ENCODE measurements at places on chromosomes 1 and 21. TPM values are rescaled to one million over a fixed set of nuclear protein-coding genes. Genes with fewer than 3 reads are reported as not detected.

Gene LAPTM5
- total RNA-seq: 0.28 TPM

Gene PRRC2C
- 68.7 TPM for total RNA-seq

Gene MAN1C1
- total RNA-seq: 19.5 TPM

Gene SAMSN1
- total RNA-seq: 0.90 TPM

Gene RXFP4
- total RNA-seq: not detected

Gene NOTCH2
- 60.4 TPM for total RNA-seq

Gene VTCN1
- total RNA-seq: not detected

Gene PCAT6
- total RNA-seq: 7.4 TPM

Gene PRDM16
- 1.1 TPM for total RNA-seq

DNA sequence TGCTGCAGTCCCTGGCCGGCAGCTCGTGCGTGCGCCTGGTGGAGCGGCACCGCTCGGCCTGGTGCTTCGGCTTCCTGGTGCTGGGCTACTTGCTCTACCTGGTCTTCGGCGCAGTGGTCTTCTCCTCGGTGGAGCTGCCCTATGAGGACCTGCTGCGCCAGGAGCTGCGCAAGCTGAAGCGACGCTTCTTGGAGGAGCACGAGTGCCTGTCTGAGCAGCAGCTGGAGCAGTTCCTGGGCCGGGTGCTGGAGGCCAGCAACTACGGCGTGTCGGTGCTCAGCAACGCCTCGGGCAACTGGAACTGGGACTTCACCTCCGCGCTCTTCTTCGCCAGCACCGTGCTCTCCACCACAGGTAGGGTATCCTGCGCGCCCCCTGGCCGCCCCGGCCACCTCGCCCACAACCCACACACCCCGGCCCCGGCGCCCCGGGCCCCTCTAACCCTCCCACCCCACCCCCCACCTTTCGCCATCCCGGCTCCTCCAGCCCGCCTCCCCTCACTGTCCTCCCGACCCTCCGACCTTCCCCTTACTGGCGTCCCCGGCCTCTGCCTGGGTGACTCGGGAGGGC lies 352 bp downstream of the KCNK1 start:
- DNase-seq: peak; percentile 74

DNA sequence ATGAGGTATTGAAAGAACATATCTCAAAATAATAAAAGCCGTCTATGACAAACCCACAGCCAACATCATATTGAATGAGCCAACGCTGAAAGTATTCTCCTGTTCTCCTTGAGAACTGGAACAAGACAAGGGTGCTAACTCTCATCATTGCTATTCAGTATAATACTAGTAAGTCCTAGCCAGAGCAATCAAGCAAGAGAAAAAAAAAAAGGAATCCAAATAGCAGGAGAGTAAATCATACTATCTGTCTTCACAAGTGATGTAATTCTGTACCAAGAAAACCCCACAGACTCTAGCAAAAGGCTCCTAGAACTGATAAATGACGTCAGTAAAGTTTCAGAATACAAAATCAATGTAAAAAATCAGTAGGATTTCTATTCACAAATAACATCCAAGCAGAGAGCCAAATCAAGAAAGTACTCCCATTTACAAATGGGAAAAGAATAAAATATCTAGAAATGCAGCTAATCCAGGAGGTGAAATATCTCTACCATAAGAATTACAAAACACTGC lies 1632.8 kb downstream of the NCAM2 start:
- no peak for DNase-seq

- DNase-seq: no peak
Measured at GRCh38 chr1:236023926-236024565, 40.8 kb downstream of the NID1 start.

GRCh38 chr1:205927676-205928075 lies 15.6 kb downstream of the SLC26A9 start:
- no peak for DNase-seq

- DNase-seq: no peak
Measured at GRCh38 chr1:170536924-170537551, 5.1 kb downstream of the GORAB start.

DNA sequence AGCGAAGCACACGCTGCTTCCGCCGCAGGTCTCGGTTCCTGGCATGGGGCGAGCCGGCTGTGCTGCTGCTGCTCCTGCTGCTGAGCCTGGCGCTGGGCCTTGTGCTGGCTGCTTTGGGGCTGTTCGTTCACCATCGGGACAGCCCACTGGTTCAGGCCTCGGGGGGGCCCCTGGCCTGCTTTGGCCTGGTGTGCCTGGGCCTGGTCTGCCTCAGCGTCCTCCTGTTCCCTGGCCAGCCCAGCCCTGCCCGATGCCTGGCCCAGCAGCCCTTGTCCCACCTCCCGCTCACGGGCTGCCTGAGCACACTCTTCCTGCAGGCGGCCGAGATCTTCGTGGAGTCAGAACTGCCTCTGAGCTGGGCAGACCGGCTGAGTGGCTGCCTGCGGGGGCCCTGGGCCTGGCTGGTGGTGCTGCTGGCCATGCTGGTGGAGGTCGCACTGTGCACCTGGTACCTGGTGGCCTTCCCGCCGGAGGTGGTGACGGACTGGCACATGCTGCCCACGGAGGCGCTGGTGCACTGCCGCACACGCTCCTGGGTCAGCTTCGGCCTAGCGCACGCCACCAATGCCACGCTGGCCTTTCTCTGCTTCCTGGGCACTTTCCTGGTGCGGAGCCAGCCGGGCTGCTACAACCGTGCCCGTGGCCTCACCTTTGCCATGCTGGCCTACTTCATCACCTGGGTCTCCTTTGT lies 2.6 kb downstream of the TAS1R3 start:
- DNase-seq: peak; percentile 68

- no peak for DNase-seq
Measured at GRCh38 chr1:152646656-152647055, 16.5 kb upstream of the LCE2D start.

- no peak for DNase-seq
Measured at GRCh38 chr1:109605381-109605780, 14.0 kb downstream of the GNAT2 start.

DNA sequence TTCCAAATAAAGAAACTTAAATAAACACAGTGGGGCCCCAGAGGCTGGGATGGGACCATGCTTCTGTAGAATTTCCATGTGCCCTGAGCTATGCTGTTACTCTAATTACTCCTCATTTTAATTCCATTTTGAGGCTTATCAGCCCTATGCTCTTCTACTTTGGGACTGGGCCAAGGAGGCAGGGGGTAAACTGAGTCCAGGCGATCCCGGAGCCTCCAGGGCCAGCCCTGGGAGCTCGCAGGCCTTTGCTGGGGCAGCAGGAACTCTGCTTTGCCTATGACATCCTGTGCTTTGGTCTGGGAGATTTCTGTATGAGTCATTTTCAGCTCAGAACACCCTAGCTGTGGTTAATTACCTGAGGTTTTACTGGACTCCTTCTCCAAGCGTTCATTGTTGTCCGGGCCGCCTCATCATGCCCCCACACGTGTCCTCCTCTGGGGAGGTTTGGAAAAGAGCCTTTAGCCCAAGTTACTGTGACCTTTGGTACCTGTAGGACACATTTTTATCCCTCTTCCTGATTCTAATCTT lies 95.7 kb downstream of the RHOU start:
- DNase-seq: no peak

- DNase-seq: peak; percentile 19
Measured at GRCh38 chr1:112807117-112807516, 92.0 kb upstream of the PPM1J start.

GRCh38 chr21:26939601-26940111 lies 27.2 kb downstream of the ADAMTS5 start:
- DNase-seq: no peak

- no peak for DNase-seq
Measured at GRCh38 chr1:232431326-232431725, 198.6 kb downstream of the SIPA1L2 start.

DNA sequence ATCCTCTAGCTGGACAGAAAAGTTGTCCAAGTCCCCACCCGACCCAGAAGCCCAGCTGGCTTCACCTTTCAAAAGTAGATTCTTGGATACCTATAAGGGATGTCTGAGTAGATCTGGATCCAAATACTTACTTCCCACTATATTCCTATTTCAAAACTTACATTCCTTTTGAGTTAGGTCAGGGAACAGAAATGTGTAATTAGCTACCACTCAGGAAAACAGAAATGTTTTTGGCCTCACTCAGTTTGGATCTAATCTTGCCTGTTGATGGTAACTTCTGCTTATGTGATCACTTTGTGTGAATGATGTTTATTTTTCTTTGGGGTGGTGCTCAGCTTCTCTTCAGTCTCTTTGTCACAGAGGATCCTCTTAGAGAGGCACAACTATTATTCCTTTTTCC lies 814.4 kb upstream of the RGS18 start:
- DNase-seq: no peak

GRCh38 chr1:232276651-232277050 lies 353.3 kb downstream of the SIPA1L2 start:
- no peak for DNase-seq

DNA sequence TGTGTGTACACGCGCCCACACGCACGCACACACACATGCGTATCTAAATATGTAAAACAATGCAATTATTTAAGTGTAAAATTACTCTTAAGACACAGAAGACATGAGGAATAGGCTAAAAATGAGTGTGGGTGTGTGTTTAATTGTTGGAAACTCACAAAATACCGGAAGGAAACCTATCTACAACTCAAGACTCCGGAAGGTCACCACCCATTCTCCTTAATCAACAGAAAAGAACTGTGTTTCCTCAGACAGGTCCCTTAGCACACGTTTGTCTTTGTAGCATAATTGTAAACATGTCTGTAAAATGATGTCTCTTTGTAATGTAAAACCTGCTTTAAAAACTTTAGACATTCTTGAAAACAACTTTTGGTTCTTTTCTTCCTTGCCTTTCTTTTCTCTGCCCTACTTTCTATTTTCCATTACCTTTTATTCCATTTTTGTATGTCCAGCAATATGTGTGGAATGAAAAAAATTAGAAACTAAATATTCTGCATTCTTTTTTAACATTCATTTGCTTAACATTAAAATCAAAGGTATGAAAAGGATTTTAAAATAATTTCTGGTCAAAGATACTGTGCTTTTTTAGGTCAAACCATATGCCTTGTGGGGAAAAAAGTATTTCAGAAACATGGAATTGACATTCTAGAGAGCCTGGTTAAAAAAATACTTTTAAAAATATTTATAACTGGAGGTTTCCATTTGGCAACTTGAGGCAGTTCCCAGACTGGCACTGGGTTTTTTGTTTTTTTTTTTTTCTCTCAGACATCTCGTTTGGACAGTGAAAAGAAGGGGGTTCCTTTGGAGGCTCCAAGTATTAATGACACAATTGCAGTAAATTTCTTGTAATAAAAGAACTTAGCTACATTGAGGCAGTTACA lies 46.2 kb downstream of the ATP5PF start:
- no peak for DNase-seq

All from H7 (cell line).